ENCODE measurements at places on chromosomes 11 and 22.

DNA sequence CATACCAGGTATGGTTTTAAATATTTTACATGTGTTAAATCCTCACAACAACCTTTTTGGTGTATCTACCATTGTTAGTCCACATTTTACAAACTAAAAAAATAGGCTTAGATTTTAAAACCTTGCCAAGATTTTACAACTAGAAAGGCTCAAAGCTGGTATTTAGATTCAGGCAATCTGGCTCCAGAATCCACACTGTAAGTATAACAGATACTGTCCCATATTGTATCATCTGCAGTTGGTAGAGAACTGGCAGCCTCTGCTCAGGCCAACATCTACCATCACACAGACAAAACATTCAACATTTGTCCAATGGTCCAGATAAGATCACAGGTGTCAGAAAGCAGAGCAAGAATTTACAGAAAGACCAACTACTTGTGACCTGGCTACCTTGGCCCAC lies 30.9 kb downstream of the CSNK2A3 start:
- DNase-seq = no peak

GRCh38 chr11:33182246-33182878 lies 21.1 kb upstream of the CSTF3 start:
- no peak for DNase-seq

- DNase-seq = no peak
These were observed 78.7 kb downstream of the CASP12 start for GRCh38 chr11:104819603-104820002.

DNA sequence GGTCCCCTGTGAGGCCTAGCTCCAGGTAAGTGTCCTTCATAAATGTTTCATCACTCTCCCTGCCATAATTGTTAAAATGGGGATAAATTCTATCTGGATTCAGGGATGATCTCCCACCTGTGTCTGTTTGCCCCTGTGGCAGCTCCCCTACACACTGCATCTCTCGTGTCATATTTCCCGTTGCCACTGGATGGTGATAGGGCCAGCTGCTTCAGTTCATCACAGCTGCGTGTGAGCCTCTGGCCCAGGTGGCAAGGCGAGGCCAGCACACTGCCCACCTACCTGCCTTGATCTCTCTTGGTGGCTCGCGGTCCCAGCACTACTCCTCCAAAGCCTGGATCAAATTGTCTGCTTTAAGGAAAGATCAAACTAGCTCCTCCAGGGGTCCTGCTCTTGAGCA lies 187.4 kb downstream of the GRIK4 start:
- DNase-seq = no peak

- DNase-seq = no peak
These were observed 100.7 kb downstream of the MAML2 start for GRCh38 chr11:96242191-96242847.

DNA sequence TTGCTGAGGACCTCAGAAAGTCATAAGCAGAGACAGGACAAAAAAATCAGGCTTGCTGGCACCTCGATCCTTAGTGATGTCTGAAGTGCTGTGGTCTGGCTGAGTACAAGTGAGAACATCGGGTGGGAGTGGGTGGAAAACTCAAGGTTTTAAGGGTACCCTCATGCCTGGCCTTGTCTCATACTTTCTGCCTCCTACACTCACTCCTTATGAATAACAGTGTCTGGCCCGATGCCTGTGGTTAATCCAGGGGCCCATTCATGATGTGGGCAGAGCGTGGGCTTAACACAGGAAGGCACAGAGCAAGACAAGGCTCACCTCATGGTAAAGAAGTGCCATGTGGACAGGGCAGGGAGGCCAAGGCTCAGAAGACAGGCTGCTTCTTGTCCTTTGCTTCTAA lies 11.0 kb upstream of the UCP3 start:
- DNase-seq = no peak

DNA sequence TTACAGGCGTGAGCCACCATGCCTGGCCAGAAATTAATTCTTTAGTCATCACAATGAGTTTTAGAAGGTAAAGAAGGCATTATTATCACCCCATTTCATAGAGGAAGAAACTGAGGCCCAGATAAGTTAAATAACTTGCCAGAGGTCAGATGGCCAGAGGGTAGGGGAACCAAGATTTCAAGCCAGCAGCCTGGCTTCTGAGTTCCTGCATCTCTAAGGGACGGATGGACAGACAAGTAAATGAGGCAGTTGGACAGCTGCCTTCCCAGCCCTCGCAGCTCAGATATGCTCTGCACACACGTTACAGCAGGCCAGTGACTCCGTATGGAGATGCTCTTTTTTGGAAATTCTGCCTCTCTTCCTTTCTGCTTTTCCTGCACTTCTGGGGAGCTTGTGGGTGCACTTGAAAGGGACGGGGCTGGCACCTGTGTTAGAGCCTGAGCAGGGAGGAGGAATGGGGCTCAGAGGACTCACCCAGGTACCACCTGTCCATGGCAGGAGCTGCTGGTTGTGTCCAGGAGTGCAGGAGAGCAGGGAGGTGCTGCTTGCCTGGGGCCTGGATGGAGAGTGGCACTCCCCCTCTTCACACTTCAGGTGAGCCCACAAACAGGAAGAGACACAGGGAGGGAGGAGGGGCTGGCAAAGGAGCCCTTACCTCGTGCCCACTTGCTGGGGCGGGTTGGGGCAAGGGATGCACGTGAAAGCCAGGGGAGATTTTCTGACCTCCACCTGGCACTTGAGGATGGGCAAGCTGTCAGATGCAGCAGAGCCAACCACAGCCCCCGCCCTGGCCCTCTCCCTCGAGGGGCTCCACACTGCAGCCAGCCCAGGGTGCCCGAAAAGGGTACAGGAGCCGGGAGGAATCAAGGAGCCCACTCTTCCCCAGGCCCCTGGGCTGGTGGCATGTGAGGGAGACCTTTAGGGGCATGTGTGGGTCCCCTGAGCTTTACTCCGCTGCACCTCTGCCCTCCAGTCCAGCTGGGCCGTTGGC lies 3.3 kb upstream of the FXYD2 start:
- DNase-seq = no peak

DNA sequence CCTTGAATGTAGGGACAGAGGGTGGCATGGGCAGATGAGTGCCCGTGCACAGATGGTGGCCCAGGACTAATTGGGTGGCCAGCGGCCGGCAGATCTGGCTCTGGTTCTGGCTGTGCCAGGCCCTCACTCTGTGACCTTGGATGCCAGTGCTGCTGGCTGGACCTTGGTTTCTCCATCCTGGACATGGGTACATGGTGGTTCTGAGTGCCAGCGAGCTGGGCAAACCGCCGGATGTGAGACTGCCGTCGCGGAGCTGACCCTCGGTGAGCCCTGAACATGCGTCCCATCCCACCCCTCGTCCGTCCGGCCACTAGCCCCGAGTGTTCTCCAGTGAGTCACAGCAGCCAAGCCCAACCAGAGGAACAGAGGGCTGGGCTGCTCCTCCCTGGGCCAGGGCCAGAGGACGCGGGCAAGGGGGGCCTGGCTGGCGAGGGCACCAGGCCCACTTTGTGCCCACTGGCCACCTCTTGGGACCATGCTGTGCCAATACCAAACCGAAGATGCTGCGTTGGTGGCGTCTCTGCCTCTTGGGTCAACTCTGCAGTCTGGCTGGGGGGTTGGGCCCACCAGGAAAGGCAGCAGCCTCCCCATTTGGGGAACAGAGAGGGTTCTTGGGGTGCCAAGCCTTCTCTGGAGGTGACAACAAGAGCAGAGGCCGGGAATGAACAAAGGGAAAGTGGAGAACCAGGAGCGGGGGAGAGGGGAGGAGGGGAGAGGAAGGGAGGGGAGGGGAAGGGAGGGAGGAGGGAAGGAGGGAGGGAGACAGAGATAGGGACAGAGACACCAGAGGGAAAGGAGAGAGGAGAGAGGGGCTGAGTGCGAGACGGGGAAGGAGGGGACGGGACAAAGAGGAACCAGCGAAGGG lies 10.7 kb downstream of the LSP1 start:
- DNase-seq = no peak

GRCh38 chr11:8826139-8826786 lies 84.7 kb upstream of the AKIP1 start:
- DNase-seq = no peak
